ENCODE measurements at places on chromosomes 2 and 18. TPM values are rescaled to one million over a fixed set of nuclear protein-coding genes. Genes with fewer than 3 reads are reported as not detected.

The VWA3B gene
- not detected for total RNA-seq

The FSHR gene
- not detected for total RNA-seq

The ZBTB7C gene
- 0.45 TPM for total RNA-seq

DNA sequence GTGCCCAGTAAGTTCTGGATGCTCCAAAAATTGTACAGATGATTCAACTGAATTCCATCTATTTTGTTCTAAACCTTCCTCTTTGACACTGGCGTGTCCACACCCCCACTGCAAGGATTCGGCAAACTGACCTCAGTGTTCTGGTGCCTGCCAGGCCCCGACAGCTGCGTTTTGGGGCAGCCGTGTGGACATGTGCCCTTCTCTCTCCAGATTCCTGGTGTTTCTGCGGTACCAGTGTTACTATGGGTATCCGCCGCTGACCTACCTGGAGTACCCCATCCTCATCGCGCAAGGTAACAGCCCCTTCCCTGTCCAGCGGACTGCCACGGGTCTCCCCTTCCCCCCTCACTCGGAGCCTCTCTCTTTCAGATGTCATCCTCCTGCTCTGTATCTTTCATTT is 5.0 kb downstream of the SLC66A3 start:
- no peak for DNase-seq

GRCh38 chr18:78363556-78364387 is 615.8 kb upstream of the SALL3 start:
- no peak for DNase-seq

DNA sequence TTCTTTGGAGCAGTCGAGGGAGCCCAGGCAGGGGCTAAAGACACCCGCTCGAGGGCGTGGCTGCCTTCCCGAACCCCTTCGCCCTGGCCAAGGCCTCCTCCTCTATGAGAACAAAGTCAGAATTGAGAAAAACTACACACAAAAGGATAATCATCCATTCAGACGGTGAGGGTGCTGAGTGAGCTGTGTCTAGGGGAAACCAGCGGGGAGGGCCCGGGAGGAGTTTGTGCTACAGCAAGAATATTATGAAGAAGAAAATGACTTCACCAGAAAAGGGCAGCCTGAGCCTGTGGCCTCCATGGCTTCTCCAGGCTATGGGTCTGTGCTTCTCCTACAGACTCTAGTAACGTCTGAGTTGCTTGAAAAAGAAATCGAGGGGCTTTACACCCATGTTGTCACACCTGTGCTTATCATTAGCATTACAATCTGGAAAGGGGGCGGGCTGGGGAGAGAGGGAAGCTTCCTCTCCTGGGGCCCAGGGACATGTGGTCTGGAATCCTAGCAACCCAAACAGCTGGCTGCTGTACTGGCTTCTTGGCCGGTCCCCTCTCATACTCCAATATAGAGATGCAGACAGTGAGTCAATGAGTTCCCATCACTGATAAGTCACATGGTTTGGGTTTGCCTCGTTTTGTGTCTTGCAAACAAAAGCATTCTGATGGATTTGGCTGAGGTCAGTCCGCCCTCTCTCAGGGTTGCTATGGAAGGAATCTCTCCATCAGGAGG is 52.0 kb upstream of the ARL4C start:
- DNase-seq: no peak

- no peak for DNase-seq
Measured at GRCh38 chr2:143440411-143441012, 311.3 kb downstream of the ARHGAP15 start.

Measured in neural crest cell (in vitro differentiated cells).